ENCODE measurements at places on chromosomes 3 and 15.
A peak's percentile ranks its signal among the peaks of the same experiment; 100 is the strongest.

GRCh38 chr3:160170409-160171370 lies 54.5 kb upstream of the C3orf80 start:
- no peak for DNase-seq

- no peak for DNase-seq
These were observed 85.1 kb downstream of the RYR3 start for GRCh38 chr15:33395846-33396245.

DNA sequence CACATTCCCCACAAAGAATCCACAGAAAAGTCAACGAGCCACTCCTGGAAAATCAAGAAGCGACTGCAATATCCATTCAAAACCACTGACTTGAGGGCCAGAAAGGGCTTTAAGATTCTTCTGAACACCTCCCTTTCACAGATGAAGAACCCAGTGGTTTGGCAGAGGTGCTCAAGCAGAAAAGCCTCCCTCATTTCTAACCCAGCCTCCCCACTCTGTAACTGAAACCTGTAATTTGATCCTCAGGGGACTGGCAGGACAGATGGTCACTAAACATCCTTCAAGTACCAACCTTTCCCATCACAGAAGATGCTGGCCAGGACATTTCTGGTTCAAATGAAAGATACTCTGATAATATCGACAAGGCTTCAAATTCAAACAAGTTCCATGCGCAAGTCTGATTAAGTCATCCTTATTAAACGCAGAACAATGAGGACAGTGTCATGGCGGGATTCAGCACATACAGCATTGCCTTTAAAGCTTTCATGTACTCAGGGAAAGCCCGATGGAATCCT lies 5.5 kb downstream of the SEMA5B start:
- DNase-seq = no peak

- DNase-seq = no peak
These were observed 256.0 kb downstream of the CNTN4 start for GRCh38 chr3:2354702-2355101.

DNA sequence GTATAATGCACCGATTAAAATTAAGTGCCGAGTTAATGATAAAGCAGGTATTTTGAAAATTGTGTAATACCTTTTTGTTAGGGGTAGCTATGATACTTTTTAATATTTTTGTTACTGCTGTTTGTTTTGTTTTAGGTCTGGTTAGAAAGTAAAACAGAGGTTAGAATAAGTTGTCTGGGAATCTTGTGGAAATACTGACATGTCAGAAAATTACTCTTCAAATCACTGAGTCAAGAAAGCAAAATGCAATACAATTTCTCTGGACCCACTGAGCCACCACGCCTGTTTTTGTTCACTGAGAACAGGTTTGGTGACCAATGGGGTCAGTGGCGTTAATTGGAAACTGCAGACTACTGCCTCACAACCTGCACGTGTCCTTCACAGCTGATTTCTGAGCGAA lies 601.6 kb downstream of the UNC13C start:
- DNase-seq = no peak

DNA sequence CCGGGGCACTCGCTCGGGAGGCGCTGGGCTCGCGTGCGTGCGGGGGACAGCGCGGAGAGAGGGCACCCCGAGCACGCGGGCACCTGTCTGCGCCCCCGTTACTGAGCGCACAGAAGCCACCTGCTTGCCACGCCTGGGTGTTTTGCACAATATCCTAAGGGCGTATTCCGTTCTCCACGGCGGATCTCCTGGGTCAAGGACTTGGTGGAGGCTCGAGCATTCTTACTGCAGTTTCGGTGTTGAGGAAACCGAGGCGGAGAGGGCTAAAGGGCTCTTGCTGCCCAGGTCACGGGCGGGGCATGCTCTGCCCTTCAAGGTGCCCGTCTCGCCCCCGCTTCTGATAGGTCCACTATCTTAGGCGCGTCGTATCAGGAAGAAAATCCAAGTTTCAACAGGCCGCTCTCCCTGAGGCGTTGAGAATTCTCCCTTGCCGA lies 526 bp downstream of the GPD1L start:
- DNase-seq = peak; percentile 35

DNA sequence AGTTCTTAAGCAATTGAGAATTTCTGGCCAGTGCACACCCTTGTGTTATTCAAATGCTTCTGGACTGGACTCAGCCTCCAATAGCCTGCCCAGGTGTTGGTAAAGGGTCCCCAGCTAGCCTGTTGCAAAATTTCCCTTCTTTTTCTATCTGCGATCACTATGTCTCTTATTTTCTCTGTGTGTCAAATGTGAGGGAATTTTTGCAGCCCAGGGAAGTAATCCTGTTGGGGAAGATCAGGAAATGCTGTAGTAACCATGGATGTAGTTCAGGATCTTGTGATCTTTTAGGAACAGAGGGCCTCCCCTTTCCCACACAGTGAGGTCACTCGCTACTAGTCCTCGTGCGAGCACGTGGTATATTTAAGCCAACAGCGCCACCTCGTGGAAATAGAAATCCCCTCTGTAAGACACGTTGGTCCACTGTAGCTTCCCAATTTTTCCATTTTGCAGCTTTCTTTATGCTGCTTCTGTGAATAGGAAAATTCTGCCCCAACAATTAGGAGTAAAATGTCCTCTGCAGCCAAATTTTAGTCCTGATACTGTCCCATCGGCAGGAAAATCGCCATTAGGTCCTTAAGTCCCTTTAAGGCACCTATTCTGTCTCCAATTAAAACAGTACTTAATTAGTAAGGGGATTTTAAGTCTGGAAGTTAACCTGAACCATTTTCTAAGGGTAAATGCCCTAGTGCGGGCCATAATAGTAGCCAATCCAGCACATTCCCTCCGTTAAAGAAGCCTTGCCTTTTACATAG lies 4.0 kb upstream of the SMCO1 start:
- no peak for DNase-seq

DNA sequence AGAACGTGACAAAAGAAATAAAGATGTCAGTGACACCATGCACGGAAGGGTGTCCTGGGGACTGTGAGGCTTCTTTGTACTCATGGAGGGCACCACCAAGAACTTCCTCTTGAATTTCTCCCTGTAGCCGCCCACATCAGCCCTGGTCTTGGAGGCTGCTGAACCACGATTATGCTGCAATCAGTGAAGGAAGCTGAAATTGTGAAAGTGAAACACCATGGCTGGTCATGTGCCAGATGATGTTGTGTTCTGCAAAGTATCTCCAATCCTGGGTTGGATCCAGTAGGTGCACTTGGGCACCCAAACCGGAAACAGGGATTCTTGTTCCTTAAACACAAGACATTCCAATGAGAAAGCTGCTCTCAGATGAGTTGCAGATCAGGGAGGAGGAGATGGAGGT lies 104.4 kb upstream of the GOLGA6L6 start:
- DNase-seq = no peak

DNA sequence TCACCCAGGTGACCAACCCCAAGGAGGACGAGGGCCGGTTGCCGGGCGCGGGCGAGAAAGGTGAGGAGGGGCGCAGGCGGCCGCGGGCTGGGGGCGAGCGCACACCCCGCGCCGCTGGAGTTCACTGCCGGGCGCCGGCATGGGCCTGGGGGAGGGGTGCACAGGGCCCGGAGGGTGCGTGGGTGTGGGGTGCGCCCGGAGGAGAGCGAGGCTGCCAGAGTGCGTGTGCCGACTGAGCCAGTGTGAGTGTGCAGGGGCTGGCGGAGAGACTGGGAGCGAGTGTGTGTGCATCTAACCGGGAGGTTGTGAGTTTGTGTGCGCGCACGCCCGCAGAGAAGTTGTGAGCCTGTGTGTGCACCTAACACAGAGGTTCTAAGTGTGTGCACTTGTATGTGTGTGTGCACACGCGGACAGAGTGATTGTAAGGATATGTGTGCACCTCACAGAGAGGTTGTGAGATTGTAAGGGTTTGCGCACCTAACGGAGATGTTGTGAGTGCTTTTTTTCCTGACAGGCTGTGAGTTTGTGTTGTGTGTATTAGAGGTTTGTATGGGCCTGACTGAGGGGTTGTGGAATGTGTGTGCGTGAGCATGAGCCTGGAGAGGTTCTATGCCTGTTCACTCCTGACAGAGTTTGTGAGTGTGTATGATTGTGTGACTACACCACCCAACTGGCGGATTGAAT lies 681 bp downstream of the CTDSPL start:
- DNase-seq = no peak

DNA sequence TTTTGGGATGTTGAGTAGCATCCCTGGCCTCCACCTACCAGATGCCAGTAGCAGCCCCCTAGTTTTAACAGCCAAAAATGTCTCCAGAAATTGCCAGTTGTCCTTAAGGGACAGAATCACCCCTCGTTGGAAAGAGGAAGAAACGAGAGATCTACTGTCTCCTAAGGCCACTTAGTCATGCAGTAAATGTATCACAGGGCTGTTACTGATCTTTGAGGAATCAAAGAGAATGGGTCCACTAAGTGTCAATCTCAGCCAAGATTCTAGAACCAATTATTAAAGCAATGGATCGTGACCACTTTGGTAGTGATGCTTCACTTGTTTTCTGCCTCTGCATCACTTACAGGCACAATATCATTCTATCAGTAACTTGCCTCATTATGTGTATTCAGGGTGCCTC lies 26.4 kb downstream of the POLG start:
- no peak for DNase-seq

- DNase-seq = no peak
These were observed 2.6 kb downstream of the CCDC9B start for GRCh38 chr15:40338041-40338657.

- no peak for DNase-seq
These were observed 1.9 kb downstream of the COX17 start for GRCh38 chr3:119675188-119675874.

- DNase-seq = no peak
These were observed at the start of gene IMPG2 for GRCh38 chr3:101320475-101320874. Gene IMPG2, minus strand, starts transcription at chr3:101320575. Its CDS starts 203 bp downstream, at chr3:101320372.

GRCh38 chr3:122993124-122993978 lies 34.2 kb downstream of the SEMA5B start:
- no peak for DNase-seq

DNA sequence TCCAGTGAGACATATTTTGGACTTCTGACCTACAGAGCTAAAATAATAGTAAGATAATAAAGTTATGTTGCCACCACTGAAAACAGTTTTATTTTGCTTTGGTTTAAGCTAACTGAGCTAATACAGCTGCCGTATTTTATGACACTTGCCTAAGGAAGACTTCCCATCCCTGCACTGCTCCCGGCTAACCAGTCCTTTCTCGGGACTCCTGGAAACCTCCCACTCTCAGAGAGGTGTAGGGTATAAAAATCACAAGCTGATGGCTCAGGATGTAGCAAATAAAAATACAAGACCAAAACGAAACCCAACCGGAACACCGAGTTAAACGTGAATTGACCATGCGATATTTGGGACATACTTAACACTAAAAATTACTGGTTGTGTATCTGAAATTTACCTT lies 448 bp upstream of the KBTBD12 start:
- DNase-seq = no peak

- no peak for DNase-seq
These were observed 369.9 kb upstream of the MCTP2 start for GRCh38 chr15:93861413-93861812.

DNA sequence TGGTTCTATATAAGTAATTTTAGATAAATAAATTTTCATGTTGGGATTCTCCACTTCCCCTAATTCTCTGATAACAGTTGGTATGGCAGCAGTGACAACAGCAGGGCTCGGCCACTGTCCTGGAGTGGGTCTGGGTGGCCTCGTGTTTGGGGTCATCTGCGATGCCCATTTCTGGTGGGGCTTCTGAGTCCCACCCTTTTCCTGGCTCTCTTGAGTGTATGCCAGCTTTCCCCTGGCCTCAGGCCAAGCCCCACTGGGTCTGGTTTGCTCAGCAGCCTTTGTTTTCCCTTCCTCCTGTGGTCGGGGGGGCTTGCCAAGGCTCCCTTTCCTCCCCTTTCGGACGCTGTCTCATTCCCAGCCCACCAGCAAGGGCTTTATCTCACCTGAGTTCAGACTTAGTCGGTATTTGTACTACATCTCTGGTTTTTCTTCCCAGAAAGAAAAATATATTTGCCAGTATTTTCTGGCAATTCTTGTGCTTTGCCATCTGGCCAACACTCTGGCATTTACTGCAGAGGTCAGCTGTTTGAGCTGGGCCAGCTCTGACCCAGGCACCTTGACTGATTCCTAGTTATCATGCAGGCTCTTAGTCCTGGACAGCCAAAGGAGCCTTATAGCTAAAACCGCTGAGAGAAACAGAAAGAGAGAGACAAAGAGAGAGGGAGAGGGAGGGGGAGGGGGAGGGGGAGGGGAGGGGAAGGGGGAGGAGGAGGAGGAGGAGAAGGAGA lies 35.2 kb downstream of the MYZAP start:
- no peak for DNase-seq

GRCh38 chr3:38706961-38707360 lies 57.5 kb upstream of the SCN5A start:
- no peak for DNase-seq

DNA sequence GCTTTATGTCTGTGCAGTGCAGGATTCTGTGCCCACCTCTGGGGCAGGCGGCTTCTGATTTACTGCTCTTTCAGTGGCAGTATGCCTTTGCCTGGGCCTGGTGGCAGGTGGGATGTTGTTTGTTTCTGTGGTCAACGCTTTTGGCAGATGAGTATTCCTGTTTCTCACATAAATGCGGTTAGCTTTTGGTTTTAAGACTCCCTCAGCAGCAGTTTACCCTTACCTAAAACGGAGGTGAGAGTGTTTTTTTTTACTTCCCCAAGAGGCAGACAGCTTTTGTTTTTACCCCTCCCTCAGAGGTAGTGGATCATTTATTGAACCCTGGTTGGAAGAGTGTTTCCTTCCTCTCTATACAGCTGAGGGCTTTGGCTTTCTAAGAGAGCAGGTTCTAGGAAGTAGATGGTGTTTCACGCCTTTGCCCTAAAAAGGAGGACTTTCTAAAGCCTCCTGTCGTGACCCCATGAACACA lies 134.1 kb upstream of the PLSCR5 start:
- DNase-seq = no peak

- no peak for DNase-seq
These were observed 24.5 kb upstream of the TOP2B start for GRCh38 chr3:25689226-25689625.

DNA sequence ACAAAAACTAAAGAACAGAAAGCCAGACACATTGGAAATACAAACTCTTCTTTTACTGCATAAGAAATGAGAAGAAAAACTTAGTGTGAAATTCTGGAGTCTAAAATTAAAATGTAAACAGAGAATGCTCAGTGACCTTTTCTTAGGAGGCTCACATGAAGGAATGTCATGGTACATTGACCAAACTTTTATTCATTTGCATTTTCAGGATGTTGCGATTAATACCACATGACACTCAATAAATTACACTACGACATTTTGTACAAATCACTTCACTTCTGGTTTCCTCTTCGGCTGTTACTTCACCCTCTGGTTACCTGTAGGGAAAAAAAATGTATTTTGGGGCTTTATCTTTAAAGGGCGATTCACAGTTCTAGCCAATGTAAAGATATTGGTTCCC lies 56.4 kb upstream of the ACTC1 start:
- DNase-seq = no peak

GRCh38 chr3:133962849-133963248 lies 66.9 kb downstream of the SLCO2A1 start:
- no peak for DNase-seq

GRCh38 chr15:78050441-78050809 lies 27.1 kb downstream of the TBC1D2B start:
- DNase-seq = no peak

- no peak for DNase-seq
These were observed 42.7 kb downstream of the CADPS start for GRCh38 chr3:62832553-62832952.
